ENCODE measurements at places on chromosomes 2 and 18.
A peak's percentile ranks its signal among the peaks of the same experiment; 100 is the strongest.

DNA sequence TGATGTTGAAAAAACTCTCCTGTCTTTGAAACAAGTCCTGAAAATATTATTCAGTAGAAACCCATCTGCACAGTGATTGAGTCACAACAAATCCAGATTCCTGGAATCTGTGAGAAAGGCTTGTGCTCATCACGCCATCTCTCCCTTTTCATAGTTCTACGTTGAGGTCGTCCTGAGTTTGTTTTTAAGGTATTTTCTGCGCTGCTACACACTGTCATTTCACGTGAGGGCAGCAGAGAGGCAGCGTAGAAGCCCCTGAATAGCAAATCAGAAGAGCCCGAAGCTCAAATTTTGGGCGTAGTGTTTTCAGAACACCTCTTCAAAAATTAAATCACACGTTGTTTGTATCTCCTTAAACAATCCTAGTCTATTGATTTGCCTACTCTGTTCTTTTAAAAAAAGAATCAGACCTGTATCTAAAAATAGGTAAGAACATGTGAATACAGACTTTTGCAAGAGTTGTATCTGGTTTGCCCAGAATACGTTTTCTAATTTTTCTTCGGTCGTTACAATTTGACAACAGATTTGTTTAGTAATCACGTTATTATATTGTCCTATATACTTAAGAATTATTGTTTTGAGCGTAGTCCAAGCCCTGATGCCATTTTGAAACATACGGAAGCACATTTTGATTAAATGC is 61.6 kb upstream of the SLC38A11 start:
- no peak for DNase-seq

DNA sequence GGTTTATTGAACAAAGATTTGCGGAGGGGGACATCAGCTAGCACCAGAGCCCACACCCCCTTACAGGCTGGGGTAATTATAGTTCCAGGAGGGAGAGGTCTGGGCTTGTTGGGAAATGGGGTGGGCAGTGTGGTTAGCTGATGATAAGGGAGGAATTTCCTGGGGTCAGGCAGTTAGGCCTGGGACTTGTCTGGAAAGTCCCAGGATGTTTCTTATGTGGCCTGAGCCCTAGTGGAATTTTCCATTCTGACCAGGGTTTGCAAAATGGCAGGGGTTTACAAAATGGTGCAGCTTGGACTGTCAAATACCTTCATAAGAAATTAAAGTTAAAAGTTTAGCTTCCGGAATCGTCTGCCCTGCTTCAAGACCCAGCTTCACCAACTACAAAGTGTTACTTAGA is 199.1 kb downstream of the FBXO15 start:
- DNase-seq: no peak

DNA sequence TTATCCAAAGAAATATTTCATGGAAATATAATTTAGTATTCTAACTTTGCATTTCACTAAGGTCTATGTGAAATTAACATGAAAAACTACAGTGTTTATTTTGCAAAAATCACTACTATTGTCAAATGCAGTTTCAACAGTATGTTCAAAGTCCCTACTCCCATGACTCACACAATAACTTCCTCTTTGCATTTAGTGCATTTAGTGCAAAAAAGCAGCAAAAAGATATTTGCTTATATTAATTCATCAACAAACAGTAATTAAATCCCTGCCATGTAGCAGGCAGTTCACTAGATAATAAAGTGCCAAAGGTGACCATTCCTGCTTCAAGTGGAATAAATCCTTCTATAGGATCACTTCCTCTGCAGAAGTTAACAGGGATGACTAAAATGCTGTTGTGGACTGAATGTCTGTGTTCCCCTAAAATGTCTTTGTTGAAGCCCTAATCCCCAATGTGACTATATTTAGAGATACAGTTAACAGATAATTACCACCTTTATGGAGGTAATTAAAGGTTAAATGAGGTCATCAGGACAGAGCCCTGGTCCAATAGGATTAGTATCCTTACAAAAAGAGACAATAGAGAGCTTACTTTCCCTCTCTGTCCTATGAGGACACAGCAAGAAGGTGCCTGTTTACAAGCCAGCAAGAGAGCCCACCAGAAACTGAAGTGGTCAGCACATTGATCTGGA is 61.7 kb downstream of the STK39 start:
- no peak for DNase-seq

DNA sequence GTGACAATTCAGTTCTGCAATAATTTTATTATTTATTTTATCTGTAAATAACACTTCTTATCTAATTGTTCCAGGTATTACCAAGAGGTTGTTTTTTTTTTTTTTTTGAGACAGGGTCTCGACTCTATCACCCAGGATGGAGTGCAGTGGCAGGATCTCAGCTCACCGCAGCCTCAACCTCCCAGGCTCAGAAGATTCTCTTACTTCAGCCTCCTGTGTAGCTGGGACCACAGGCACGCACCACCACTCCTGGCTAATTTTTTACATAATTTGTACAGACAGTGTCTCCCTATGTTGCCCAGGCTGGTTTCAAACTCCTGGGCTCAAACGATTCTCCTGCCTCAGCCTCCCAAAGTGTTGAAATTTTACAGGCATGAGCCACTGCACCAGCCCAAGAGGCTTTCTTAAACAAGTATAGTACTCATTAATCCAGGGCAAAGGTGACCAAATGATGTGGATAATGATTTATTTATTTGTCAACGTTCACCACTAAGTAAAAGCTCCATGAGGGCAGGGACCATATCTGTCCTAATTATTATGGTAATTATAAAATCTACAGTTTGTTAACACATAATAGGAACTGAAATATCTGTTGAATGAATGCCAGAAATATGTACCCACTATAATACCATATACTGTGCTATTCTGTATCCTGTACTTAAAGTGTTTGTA is 12.0 kb downstream of the STK17B start:
- no peak for DNase-seq

- DNase-seq: no peak
Observed at GRCh38 chr2:10810202-10811161, 2.1 kb downstream of the PDIA6 start.

GRCh38 chr2:10230499-10230898 is 72.2 kb upstream of the HPCAL1 start:
- DNase-seq: no peak

- no peak for DNase-seq
Observed at GRCh38 chr18:32582455-32582854, 111.8 kb upstream of the GAREM1 start.

GRCh38 chr2:239530749-239531316 is 130.0 kb upstream of the HDAC4 start:
- DNase-seq: no peak

DNA sequence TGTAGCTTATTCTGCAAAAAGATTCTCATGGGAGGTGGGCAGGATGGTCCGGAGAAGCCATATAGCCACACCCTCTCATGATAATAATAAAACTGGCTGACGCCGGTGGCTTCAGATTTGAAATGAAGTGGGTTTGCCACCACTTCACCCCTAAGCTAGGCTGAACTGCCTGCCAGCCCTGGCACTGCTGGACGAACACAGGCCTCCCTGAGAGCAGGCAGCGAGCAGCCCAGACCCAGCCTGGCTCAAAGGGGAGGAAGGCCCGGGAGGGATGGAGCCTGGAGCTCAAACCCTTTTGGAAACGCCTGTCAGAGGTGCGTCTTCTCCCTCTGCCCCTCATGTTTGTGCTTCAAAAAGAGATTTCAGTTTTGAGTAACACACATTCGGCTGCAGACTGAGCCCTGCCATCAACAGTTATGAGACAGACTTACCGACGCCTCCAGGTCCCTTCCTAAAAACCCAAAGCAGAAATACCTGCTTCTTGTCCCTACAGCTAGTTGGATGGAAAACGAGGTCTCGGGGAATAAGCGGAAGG is 71.1 kb upstream of the HPCAL1 start:
- DNase-seq: no peak

GRCh38 chr2:136798766-136799165 is 33.4 kb downstream of the THSD7B start:
- DNase-seq: no peak

DNA sequence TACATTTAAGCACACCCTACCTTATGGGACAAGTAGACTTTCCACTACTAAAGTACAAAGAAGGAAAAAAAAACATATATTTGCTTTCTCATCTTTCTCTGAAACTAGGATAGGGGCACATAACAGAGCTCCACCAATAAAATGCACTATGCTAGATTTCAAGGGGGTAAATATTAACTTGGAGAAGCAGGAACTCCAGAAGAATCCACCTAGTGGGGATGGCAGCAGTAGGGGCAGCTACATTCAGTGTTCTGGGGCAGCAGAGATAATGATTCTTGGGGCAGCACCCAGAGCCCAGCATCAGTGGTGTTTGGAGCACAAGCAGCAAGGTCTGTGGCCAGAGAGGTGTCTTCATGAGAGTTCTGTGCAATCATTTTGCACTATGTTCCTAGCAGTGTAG is 64.7 kb downstream of the DTNB start:
- DNase-seq: no peak

GRCh38 chr2:46481198-46482193 is 2.1 kb downstream of the TMEM247 start:
- DNase-seq: no peak

GRCh38 chr2:121650315-121650930 is 1.2 kb upstream of the CLASP1 start:
- peak; percentile 1 for DNase-seq

DNA sequence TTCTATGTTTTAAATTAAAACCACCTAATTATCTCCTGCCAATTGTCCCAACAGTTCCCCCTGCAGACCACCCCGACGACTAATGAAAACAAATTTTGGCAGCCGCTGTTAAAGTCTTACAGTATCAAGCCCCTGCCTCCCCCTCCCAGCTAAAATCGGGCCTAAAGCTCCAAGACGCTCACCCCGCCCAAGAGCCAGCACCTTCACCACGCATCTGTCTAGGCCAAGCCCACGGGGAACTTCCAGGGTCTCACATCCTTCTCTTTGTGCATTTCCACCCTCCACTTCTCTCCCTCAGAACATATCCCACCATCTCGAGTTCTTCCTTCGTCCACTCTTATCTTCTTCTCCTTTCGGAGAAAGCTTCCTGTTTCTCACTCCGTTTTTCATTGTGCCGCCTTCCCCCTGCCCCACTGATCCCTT is 445 bp downstream of the PRPF40A start:
- no peak for DNase-seq

- no peak for DNase-seq
Observed at GRCh38 chr18:32086881-32087280, 4.8 kb upstream of the RNF138 start.

GRCh38 chr2:101193033-101193626 is 41.9 kb upstream of the TBC1D8 start:
- DNase-seq: no peak

DNA sequence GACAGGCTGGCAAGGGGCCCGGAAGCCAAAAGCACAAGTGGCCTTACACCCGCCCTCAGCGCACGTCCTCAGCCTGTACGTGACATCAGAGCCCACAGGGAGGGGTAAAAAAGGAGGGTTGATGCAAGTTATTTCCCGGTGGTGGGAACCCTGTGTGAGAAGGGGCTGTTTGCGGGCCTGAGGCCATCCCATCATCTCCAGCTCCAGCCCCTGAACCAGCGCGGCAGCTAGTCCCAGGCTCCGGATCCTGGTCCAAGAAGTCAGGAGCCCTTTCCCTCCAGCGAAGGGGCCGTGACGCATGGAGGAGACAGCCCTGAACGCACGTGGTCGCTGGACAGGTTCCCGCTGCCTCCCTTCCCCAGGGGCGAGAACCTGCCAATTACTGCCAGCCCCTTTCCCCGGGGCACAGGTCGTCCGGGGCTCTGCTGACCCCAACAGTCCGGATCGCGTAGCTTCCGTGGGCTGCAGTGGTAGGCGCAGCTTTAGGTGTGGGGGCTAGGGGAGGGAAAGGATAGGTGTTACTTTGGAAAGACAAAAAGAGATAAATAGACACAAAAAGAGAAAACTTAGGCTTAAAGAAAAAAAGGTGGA is 1.3 kb upstream of the LRP2 start:
- DNase-seq: no peak

- DNase-seq: no peak
Observed at GRCh38 chr18:61892683-61893308, at the start of gene RNF152. Gene RNF152 (minus strand): TSS chr18:61893007. CDS start chr18:61816463, 76,544 bp downstream.

GRCh38 chr2:96137321-96138178 is 752 bp downstream of the ASTL start:
- no peak for DNase-seq

DNA sequence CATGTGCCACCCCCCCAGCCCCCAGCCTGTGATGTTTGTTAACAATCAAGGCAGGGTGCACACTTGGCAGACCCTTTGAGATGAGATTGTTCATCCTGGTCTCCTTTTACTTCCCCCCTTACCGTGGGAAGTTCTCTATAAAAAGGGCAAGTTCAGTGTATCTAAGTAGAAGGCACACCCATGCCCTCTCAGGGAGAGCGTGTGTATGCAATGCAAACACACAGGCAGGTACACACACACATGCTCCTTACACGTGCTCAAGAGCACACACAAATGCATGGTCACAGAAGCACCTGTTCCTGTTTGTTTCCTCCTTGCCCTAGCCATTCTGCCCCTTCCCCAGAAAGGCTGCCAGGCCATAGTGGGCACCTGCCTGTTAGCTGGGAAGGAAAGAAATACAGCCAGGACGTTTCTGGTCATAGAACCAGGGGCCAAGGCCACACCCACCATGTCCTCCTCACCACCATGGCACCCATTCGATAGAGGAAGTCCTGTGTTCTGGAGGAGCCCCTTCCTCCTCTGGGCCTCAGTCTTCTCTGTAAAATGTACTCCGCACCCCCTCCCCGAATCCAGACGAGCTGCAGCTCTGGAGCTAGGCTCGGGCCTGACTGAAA is 3.1 kb downstream of the ATOH8 start:
- DNase-seq: no peak

DNA sequence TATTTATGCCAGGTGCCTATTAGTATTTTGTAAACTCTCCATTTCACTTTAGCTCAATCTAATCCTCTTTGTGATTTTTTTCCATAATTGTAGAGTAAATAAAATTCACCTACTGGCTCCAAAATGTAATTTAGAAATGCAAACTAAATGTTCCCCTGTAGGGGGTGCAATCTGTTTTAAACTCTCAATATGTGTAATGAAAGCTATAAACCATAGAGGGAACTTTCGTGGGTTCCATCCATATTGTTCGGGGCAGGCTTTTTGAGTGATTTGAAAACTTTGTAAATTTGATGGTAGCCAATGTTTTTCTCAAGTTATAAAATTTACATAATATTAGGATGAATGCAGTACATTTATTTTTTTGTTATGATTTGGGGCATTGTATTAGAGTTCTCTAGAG is 49.4 kb downstream of the TSPYL6 start:
- no peak for DNase-seq

GRCh38 chr18:48885924-48886400 is 64.8 kb downstream of the SMAD7 start:
- DNase-seq: no peak
